ENCODE measurements at places on chromosomes 2 and 18.

DNA sequence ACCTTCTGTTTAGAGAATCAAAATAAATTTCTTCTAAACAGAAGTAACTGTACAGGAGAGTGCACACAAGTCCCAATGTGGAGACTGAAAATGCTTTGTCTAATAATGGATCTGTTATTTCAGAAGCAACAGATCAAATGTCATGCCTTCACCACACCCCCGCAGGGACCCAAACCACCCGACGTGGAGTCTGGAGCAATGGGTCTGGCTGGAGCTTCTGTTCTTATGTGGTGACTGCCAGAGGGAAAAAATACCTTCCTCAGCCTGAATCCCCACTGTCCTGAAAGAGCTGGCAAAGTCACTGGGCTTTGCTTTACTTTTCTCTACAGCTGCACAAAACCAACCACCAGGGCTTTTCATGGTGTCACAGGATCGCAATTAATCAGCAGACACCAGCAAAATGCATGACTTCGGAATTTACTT, 119.0 kb upstream of the ZFP36L2 start:
- no peak for DNase-seq

GRCh38 chr2:111169268-111169667, 48.6 kb downstream of the BCL2L11 start:
- no peak for DNase-seq

GRCh38 chr2:189267925-189268579, 88.5 kb upstream of the COL5A2 start:
- DNase-seq, result no peak

DNA sequence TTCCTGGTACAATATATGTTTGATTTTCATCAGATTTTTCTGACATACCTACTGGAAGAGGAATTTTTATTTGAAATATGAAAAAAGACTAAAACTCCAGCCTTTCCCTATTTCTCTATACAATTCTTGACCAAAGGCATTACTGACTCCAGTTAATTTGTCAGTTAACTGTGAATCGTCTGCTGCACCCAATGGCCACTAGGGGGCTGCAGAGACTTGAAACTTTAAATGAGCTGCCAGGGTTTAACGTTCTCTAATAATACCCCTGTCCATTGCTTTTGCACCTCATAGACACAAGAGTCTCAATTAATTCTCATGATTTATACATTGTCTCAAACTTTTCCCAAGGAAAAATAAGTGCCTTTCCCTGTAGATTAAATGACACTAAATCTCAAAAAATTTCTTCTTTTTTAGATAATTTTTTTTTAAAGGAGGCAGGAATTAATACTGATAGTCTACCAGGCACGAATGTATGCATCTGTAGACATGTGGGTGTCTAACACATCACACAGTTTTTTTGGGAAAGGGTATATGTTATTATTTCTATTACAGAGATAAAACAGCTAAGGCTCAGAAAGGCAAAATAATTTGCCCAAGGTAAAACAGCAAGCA, 1.8 kb upstream of the ALK start:
- DNase-seq, result no peak

DNA sequence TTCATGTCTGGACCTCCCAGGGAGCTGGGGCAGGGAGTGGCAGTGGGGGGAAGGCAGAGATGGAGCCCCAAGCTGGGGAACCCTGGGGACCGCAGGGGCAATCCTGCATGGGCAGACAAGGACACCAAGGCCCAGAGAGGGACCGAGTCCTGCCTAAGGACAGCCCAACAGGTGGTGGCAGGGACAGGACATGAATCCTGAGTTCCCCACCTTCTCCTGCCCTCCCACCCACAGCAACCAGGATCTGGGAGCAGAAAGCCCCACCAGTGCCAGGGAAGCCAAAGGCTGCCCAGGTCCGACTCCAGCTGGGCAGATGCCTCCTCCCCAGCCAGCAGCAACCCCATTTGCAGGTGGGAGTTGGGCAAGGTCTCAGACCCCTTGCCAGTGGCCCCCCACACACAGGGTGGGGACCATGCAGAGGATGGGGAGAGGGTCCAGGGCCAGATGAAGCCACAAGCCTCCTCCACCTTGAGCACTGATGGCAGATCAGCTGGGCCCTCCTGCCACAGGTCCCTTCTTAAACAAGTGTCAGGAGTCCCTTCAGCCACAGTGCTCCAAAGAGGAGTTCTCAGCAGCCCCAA, 6.3 kb downstream of the ADRA2B start:
- DNase-seq, result no peak

- no peak for DNase-seq
These were observed 588.5 kb upstream of the ZEB2 start for GRCh38 chr2:145108361-145108778.

DNA sequence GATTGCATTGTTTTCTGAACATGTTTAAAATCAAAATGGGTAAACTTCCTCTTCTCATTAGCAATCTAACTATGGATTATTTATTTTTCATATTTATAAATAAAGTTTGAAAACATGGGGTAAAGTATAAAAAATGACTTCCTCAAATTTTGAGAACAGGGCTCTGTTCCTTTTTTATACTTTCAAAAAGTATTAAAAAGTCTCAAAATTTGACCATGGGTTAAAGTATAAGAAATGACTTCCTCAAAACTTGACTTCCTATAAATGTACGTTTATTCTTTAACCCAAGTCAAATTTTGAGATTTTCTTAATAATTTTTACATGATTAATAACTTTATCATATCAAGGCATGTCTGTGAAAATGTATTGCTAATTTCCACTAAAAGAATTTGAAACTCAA, 512.4 kb downstream of the GALR1 start:
- DNase-seq, result no peak

GRCh38 chr2:237068005-237068576, 17.6 kb upstream of the COPS8 start:
- no peak for DNase-seq
